Stimulated activated naive CD8-positive, alpha-beta T cell treated with anti-CD3 and anti-CD28 coated beads, Interleukin-15, Interleukin-2, amounts not matched to agents 100 U/mL and 50 U/mL, for 24 hours (primary cell): ENCODE measurements at places on chromosomes 13 and 19.

GRCh38 chr19:40995355-40995754 lies 4.3 kb downstream of the CYP2B6 start:
- DNase-seq, result no peak

- no peak for DNase-seq
Measured at GRCh38 chr13:60931858-60932546, 483.6 kb downstream of the PCDH20 start.

GRCh38 chr13:32001154-32001768 lies 30.3 kb upstream of the FRY start:
- no peak for DNase-seq

DNA sequence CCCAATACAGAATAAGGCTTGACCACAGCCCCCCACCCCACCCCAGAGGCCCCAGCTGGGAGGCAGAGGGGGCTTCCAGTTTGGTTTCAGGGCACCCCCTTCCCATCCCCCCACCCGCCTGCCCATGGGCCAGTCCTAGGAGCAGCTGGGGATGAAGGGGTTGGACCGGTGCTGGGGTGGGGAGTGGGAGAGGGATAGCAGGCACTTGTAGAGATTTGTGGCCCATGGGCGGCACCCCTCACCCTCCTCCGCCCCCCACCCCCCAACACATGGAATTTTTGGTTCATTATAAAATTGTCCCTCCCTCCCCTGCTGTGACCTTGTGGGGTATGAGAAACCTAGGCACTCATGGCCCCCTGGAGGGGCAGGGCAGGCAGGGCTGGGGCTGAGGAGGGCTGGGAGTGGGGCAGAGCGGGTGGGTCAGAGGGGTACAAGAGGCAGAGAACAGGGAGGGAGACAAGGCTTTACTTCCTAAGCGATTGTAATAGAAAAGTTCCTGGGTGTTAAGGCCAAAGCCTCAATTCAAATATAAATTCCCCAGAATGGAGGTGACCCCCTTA lies 5.3 kb upstream of the GSK3A start:
- no peak for DNase-seq

GRCh38 chr19:29665826-29666577 lies 741 bp downstream of the PLEKHF1 start:
- DNase-seq, result peak; percentile 34

DNA sequence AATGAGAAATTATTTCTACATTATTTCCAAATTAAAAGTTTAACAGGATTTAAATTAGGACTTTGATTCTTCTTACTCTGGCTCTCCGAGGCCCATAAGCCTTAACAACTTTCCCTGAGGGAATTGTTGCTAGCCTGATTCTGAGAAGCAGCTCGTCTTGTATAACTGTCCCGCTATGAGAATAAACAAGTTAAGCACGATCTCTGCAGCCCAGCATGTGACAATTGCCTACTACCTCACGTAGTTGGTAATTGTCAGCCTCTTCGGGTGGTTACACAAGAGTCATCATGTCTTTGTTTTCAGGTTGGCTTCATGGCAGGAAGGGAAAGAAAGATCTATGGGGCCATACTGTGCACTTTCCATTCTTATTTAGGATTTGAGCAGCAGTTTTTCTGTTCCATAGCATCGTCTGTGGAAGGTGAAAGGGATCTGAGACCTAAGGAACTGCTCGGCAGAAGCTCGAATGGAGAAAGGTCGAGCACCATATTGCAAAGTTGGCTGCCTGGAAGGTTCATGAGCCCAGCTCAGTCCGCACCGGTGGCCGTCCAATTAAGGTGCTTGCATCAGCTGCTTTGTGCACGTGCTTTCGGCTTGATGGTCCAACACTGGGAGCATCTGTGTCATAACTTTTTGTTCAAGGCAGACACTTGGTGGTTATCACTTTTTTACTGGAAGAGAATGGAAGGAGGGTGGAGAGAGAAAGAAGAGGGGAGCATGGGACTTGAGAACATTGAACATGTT lies 1.8 kb upstream of the STARD13 start:
- DNase-seq, result no peak

DNA sequence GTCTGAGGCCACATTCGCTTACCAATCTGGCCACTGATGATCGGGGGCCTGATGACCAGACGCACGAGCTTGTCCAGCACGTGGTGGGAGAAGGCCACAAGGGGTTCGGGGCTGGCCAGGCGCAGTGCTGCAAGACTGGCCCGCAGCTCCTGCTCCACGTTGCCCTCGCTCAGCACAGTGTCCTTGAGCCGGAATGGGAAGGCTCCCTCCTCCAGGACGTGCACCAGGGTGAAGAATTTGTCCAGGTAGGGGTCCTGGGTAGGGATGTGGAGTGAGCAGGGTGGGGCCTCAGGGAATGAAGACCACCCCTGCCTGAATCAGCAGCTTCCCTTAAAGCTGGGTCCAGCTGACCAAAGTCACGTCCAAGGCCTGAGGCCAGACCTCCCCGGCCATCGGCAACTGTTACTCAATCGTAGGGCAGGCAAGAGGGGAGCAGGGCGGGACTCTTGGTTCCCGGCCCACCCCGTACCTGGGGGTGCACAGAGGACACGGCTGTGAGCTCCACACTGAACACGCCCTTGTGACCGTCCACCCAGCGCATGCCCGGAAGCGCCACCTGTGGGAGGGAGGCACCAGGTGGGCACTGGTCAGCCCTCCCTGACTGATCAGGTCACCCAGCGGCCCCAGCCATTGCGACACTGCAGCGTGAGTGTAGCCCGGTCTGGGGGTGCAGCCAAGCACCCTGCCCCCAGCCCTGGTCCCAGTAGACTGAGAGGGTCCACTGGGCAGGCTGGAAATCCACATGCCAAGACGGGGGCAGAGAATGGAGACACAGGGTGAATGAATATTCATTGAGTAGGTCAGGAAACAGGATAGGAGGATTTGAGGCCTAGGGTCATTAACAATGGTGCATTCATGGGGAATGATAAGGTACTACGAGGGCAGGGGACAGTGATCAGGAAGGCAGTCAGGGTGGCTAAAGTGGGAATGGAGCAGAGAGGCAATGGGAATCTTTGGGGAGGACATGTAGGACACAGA lies 2.8 kb upstream of the ANGPTL8 start:
- no peak for DNase-seq

- no peak for DNase-seq
Measured at GRCh38 chr13:110092831-110093247, 214.1 kb downstream of the COL4A1 start.

DNA sequence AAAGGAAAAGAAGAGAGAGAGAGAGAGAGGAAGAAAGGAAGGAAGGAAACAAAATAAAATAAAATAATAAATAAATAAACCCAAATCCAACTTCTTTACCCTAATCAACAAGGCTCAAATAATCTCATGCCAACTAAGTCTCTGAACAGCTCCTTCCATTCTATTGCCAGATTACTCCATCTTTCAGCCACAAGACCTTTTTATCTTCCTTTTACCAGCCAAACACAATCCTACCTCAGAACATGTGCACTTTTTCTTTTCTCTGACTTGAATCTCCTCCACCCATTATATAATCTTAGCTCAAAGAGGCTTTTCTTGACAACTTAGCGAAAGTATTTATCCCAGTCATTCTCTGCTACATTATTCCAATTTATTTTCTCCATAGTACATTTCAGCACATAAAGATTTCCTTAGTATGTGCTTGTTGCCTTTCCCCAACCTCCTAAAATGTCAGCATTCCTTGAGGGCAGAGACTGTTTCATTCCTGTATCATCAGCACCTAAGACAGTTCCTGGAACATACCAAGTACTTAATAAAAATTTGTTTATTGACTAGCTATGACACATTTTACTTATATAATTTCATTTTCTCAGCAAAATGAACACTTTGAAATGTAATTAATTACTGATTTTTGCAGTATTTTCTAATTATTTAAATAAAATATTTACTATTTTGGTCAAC lies 33.5 kb upstream of the USPL1 start:
- no peak for DNase-seq

- DNase-seq, result no peak
Measured at GRCh38 chr19:17584132-17584531, 28.7 kb downstream of the COLGALT1 start.

GRCh38 chr13:45198041-45198440 lies 2.8 kb downstream of the KCTD4 start:
- DNase-seq, result no peak

DNA sequence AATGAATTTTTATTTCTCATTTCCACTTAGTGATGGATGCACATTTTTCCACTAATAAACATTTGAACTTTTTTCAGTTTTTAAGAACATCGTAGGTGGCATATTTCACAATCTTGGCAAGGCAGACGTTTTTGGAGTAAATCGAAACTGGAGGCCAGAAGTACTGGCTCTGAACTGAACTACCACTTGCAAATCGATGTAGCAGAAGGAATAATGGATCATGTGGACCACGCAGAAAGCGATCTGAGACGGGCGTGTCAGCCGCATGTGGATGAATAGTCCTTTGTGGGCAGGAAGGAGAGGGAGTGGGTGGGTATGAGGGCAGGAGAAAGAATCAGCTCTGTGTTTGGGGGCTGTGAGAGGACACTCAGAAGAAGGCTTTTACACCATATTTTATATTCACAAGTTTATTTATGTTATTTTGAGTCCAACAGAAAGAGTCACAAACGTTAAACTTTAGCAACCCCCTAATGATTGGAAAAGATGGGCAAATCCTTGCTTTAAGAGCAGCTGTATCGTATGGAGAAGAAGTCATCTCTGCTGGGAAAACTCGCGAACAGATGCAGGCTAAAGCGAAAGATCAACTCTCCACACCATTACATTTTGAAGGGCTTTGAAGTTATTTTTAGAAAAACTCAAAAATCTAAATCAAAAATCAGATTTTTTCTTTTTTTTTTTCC lies 90.5 kb downstream of the COL4A2 start:
- no peak for DNase-seq
